ENCODE measurements at places on chromosomes 6 and 20.
A peak's percentile ranks its signal among the peaks of the same experiment; 100 is the strongest.

DNA sequence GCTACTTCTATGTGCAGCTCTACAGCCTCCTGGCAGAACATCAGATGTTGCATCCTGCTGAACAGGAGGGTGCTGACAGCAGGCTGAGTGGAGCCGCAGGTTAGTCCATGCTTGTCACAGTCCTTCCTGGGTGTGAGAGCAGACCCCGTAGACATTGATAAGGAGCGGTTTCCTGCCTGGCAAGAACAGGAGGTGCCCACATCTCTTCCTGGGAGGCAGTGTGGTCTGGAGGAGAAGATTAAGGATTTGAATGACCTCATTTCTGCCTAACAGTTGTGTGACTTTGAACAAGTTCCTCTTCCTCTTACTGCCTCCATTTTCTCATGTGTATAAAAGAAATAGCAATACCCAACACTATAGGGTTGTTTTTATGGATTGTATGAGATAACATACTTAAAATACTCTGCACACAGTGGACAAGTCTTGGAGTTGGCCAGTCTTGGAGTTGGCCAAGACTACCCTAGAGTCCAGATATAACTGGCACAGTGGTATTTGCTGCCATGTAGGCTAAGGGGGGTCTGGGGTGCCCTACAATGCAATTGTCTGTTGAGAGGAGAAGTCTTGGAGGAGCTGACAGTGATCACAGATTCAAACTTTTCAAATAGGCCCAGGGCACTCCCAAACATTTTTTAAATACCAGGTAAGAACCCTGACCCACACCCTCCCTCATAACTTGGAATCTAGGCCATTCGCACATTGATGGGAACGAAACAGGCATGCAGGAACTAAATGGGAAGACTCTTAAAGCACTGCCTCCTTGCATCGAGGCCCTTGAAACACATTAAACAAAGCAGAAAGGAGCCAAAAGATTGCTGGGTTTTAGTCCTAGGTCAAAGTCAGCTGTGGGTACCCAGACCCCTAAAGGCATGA is 32.6 kb upstream of the TBC1D7 start:
- DNase-seq, result peak; percentile 77

GRCh38 chr6:113626475-113626874 is 230.7 kb upstream of the MARCKS start:
- DNase-seq, result no peak

DNA sequence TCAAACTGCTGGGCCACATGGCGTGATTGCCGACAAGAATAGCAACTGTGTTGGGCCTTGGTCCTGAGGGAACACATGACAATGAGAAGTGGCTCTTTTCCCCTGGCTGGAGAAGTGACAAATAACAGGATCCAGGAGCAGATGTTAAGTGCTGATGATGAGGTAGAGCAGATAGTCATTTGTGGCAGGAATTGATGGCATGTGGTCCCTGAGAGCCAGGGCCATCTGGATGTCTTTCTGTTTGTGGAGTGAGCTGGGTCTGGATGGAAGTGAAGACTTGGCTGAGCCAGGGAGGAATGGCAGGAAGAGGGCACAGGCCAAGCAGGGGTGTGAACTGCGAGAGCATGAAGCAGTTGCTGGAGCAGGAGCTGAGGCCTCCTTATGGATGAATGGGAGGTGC is 67.8 kb downstream of the SCAND1 start:
- peak; percentile 71 for DNase-seq

- no peak for DNase-seq
Measured at GRCh38 chr20:48597521-48598302, 230.1 kb downstream of the PREX1 start.

- DNase-seq, result no peak
Measured at GRCh38 chr6:5333658-5334057, 72.3 kb downstream of the FARS2 start.

GRCh38 chr6:117919775-117920729 is 13.0 kb downstream of the SLC35F1 start:
- DNase-seq, result peak; percentile 27

DNA sequence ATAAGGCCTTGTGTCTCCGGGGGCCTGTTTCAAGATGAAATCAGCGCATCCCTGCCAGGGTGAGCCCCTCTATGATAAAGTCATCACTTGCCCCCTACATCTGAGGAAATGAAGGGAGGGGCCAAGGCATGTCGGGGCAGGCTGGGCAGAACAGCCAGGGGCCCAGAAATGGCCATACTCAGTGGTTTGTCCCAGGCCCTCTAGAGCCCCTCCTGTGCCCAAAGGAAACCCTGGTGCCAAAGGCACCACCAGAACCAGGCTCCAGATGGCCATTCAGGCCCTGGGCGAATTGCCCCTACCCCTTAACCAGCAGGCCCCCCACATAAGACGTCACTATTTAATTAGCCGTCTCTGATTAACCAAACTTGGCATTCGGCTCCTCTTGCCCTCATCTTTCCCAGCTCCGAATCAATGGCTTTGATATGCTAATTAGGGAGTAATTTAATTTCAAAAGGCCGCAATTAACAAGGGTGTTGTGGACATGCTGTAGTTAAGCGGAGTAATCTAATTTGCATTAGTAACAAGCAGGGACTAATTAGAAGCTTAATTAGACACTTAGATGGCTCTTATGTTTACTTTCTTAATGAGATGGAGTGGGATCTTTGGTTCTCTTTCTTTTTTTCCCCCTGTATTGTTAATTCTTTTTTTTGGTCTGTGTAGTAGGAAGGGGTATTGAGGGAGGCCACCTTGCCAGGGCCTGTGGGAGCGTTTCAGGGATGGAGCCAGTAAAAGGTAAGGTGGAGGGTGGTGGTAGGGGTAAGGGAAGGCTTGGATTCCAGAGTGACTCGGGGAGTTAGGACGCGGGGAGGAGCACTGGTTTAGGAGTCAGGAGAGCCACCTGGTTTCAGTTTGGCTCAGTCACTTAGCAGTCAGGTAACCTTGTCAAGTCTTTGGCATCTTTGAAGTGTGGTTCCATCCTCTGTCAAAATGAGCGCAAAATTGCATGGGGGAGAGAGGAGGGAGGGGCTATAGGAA is 9.4 kb downstream of the FOXP4 start:
- DNase-seq, result no peak

DNA sequence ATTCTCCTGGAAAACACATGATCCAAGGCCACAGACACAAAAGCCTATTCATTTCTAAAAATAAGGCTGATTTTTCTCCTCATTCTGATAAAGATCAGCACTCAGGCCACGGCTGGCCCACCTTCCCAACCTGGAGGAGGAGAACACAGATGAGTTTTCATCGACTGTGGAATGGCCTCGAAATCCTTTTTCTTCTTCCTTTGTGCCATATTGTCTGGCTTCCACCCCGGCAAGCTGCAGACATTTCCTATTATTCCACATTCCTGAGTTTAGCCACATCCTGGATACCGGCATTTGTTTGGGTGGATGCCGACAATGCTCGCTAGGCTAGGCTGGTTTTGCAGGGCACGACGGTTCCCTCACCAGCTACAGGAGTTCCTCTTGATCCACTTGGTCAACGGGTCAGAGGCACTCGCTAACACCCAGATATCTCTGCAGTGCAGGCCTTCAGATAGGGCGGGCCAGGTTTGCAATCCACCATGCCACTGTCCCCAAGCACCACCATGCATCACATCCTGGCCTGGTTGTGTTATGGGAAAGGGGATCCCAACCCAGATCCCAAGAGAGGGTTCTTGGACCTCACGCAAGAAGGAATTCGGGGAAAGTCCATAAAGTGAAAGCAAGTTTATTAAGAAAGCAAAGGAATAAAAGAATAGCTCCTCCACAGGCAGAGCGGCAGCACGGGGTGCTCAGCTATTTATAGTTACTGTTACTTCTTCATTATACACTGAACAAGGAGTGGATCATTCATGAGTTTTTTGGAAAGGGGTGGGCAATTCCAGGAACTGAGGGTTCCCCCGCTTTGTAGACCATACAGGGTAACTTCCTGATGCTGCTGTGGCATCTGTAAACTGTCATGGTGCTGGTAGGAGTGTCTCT is 4.2 kb upstream of the CTSZ start:
- no peak for DNase-seq

DNA sequence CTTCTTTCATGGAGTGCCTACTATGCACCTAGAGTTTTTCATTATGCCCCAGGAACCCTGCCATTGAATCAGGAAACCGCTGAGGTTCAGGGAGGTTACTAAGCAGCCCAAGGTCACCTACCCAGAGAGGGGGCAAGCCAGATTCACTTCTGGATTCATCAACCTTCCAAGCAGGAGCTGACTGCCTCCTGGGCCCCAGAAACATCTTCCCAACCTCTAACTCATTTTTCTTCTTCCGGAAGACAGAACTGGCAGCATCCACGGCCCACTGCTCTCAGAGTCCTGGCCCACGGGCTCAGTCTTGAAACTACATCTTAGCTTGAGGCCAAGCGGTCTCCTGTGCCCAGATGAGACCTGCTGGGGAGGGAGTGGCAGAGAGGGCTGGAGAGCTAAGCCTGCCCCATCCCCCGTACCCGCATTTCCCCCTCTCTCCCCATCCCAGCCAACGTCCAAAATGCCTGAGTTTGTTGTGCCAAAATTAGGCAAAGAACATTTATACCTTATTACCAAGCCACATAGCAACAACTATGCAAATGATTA is 281.0 kb downstream of the CDC5L start:
- DNase-seq, result no peak

- DNase-seq, result no peak
Measured at GRCh38 chr6:11217360-11218101, 14.9 kb downstream of the NEDD9 start.

DNA sequence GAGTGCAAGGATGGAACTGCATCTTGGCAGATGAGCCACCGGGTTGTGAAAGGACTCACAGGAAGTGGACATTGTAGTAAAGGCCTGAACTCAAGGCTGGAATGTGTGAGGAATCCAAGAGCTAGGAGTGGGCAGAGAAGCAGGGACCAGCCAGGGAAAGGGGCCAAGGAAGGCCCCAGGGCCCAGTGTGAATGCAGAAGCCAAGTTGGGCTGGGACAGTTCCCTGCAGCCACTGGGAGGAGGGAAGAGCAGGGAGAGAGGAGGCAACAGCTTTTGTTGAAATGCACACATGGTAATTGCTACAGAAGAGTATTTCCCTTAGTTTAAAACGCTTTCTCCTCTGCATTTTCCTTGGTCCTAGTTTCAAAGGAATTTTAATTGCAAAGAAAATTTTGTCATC is 34.6 kb downstream of the CDH22 start:
- DNase-seq, result peak; percentile 53

GRCh38 chr6:158313989-158314388 is 1.7 kb downstream of the TULP4 start:
- DNase-seq, result no peak

DNA sequence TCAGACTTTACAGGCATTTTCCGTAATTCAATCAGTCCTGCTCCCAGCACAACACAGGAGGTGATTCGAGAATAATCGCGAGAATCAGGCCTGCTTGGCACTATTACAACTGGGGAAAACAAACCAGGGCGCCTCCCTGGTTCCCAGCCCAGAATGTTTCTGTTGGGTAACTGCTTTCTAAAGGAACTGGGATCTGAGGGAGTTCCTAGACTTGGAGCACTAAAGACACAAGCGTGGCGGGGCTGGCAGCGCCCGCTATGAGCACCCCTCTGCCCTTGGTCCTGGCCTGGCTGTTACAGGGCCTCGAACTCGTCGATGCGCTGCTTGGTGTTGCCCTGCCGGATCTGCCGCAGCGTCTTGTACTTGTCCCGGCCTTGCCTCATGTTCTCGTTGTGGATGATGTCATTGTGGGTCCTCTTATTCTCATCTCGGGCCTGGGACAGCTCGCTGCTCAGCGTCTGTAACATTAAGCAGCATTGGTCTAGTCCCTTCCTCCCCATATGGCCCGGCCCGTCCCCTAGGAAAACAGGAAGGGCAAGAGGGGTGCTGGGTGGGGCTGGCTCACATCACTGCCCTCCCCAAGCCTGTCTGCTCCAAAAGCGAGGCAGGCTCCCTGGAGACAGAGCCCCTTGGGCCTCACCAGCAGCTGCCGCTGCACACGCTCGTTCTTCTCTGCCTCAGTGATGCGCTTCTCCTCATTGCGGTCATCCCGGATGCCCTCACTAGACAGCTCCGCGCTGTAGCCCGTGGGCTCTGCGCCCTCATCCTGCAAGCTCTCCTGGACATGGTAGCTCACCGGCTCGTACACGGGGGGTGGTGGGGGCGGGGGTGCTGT is 52.3 kb downstream of the EZR start:
- DNase-seq, result no peak

GRCh38 chr6:28729501-28730402 is 194.0 kb downstream of the TRIM27 start:
- DNase-seq, result no peak

GRCh38 chr6:68313911-68314310 is 321.2 kb upstream of the ADGRB3 start:
- no peak for DNase-seq

DNA sequence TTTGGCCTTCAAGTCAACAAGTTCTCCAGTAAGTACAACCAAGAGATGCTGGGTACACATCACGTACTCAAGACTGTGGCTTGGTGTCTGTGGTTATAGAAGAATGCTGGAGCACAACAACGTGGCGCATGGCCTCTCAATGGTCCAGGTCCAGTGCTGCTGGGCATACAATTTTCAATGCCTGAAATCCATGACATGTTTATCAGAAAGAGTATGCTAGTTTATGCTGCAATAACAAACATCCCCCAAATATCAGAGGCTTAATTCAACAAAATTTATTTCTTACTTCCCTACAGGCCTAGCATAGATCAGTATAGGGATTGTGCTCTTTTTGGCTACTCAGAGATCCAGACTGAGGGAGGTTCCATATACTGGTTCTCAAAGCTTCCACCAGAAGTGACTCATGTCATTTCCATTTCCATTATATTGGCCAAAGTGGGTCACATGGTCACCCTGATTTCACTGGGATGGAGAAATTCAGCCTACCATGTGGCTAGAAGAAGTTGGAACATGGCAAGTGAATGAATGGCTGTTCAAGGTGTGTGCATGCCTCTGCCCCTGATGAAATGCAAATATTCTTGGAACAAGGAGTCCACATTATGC is 33.3 kb upstream of the KIF16B start:
- DNase-seq, result no peak

DNA sequence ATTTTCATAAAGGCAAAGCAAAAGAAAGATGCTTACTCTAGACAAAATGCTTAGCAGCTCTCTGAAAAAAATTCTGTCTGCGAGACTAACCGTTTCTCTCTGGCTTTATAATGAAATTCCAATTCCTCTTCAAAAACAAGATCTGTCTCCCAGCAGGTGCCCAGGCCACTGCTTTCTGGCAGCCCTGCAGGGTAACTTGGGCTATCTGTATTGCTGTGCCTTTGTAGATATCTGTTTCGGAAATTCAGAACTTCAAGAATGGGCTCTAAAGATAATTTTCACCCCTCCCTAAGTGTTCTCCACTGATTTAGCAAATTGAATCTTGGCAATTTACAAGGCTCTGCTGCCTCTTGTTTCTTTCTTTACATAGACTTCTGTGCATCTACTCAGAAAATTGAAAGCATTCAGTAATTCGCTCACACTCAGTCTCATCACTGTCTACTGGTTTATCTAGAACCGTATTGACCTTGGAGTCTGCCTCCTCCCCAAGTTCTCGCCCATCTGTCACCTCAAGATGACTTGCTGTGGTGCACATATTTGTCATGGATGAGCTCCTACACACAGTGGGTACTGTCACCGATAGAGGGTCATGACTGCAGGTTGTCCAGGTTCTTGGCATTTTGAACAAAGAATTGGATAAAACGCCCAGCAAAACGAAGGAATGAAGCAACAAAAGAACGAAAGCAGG is 26.4 kb upstream of the FABP7 start:
- peak; percentile 71 for DNase-seq

All from G401 (cell line).